ENCODE measurements at places on chromosomes 4 and X.
A peak's percentile ranks its signal among the peaks of the same experiment; 100 is the strongest.

DNA sequence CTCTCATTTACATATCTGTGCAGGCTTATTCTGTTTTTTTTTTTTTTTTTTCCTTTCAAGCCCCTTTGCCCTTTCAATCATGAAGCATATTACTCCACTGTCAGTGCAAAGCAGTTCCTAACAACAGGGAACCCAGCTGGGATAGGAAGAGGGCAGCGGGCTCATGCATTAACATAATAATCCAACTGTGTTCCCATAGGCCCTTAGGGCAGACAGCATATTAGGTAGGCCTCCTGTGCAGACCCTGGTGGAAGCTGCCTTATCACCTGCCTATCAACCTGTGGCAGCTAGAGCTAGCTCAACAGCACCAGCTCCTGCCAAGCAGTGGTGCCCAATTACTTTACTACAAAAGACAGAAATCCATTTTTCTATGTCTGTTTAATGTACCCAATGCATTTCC, 49.3 kb downstream of the SLC10A7 start:
- peak; percentile 50 for DNase-seq

DNA sequence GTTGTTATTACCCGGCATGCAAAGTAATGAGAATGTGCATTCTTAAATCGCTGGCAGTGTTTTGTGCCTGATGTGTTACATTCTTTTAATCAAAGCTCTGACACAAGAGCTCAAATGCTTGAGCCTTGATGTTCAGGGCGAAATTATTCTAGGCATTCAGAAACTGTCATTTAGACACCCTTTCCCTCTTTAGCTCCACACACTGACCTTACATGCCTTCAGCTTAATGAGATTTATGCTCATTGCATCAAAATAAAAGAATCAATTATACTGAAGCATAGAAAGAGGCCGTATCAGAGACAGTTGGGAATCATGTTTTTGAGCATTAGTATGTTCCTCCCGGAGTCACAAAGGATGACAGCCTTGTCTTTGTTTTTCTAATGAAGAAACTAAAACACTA, 56.7 kb downstream of the FAM114A1 start:
- no peak for DNase-seq

- peak; percentile 72 for DNase-seq
These were observed 97.3 kb upstream of the NOCT start for GRCh38 chr4:138918169-138918869.

DNA sequence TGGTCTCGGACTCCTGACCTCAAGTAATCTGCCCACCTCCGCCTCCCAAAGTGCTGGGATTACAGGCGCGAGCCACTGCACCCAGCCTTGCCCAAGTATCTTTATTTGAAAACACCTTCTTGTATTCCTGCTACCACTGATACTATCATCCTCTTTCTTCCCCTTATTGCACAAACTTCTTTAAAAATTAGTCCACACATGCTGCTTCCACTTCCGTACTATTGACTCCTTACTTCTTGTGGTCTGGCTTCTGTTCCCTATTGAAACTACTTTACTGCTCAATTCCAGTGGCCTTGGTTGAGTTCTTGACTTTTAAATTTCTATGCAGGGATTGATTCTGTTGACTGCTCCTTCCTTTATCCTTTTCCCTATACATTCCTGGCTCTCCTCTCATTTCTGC, 38.8 kb downstream of the MTM1 start:
- DNase-seq: no peak

DNA sequence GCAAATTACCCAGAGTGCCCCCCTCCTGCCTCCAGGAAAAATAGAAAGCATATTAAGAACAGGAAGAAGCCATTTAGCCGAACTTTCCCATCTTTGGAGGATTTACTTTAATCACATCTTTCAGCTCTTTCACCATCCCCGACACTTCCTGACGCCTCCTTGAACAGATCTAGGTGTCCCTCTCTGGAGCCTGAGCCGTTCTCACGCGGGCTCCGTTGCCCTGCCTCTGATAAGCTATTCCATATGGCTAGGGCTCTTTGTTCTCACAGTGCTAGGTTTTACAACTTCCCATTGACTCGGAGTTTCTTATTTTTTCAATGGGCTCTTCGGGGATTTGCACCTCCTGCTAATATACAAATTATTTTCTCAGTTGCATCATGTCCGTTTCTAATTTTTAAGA, 82.1 kb upstream of the GPC4 start:
- DNase-seq: no peak

DNA sequence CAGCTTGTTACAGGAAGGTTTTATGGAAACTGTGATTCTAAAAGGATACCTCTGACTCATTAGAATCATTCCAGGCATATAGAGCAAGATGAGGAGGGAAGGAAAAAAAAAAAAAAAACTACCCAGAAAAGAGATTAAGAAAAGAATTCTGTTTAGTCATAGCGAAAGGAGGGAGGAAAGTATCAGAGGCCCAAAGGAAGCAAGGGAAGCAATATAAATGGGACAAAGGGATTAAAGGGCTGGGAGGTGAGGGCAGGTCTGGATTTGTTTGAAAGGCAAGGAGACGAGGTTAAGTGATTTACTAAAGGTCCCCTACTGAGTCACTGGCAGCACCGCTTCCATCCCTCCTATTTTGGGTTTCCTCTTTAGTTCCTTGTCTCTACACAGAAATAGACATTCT, 88.6 kb upstream of the IL1RAPL1 start:
- DNase-seq: no peak

- no peak for DNase-seq
These were observed 47.2 kb upstream of the RELL1 start for GRCh38 chr4:37733240-37733867.

GRCh38 chr4:587671-588350, 11.7 kb upstream of the TMEM271 start:
- DNase-seq: no peak

DNA sequence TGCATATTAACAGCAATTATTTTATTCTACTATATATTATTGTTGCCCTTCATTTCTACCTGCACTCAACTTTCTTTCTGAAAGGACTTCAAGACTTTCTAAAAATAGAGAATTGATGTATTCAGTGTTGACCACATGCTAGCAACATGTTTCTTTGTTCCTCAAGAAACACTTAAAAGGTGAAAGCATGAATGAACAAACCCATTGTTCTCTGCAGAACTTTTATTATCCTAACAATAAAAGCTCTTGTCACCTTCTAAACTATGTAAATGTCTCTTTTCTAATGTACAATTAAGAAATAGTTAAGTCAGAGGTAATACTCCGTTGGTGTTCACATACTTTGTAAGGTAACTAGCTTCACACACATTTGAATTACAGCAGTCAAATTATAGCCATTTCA, 638.7 kb downstream of the FSTL5 start:
- DNase-seq: no peak

- DNase-seq: no peak
These were observed 1.0 kb upstream of the ARHGAP4 start for GRCh38 chrX:153926858-153927671.

GRCh38 chr4:112219826-112220366, 11.7 kb upstream of the AP1AR start:
- no peak for DNase-seq

- DNase-seq: no peak
These were observed 44.5 kb upstream of the ATXN3L start for GRCh38 chrX:13364230-13364857.

- DNase-seq: no peak
These were observed 249.2 kb upstream of the RPS6KA3 start for GRCh38 chrX:20515841-20516461.

- no peak for DNase-seq
These were observed 713.6 kb downstream of the CCSER1 start for GRCh38 chr4:90840828-90841227.

GRCh38 chrX:95290455-95290854, 1394.2 kb upstream of the DIAPH2 start:
- DNase-seq: no peak

- no peak for DNase-seq
These were observed 2413.6 kb downstream of the PCDH7 start for GRCh38 chr4:33133723-33134122.

DNA sequence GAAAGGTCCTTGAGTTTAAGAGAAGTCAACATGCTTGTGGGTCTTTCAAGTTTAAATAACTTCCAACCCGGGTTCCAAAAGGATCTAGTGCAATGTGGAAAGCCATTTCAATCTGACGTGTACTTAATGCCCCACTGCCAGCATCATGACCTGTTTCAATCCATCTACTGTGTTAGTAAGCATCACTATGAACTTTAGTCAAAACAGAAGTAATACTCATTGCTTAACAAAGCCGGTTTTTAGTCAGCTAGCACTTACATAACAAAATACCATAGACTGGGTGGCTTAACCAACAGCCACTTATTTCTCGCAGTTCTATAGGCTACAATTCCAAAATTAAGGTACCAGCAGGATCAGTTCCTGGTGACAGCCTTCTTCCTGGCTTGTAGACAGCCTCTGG, 677.5 kb downstream of the DMD start:
- DNase-seq: no peak

GRCh38 chr4:93267747-93268146, 560.8 kb upstream of the ATOH1 start:
- DNase-seq: no peak

DNA sequence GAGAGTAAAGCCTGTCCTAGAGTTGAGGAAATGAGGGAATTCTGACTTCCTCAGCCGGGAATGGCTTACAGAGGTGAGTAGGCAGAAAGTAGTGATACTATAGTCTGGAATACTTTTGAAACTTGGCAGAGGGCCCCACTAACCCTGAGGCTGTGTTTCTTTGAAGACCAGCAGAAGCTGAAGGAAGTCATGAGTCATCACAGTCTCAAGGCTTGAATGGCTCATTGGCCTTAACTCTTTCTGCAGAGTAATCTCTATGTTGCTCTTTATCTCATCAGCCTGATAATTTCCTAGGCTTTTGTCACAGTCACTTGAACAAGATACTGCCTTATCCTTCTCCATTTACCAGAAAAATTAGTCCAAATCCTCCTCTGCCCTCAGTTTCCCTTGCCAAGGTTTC, 80.8 kb downstream of the ANKRD50 start:
- no peak for DNase-seq

DNA sequence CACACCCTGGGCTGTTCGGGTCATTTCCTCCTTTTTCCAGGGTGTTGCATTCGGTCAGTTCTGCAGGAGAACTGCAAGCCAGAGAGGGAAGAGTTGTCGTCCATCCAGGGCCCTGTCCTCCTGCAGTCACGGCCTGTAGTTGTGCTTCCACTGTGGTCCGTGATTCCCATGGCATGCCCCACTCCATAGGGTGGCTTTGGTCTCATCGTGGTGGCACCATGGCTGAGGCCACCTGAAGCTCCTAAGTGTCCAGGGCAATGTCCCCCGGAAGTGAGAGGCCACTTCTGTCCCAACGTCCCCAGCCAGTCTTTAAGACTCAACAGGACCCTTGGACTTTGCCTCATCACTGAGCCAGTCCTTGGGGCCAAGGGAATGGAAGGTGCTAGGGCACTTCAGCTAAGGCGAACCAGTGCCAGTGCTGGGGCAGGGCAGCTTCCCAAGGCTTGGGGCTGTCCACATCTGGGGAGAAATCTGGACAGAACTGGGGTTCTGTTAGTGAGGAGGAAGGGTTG, 83.7 kb downstream of the HTRA3 start:
- no peak for DNase-seq

DNA sequence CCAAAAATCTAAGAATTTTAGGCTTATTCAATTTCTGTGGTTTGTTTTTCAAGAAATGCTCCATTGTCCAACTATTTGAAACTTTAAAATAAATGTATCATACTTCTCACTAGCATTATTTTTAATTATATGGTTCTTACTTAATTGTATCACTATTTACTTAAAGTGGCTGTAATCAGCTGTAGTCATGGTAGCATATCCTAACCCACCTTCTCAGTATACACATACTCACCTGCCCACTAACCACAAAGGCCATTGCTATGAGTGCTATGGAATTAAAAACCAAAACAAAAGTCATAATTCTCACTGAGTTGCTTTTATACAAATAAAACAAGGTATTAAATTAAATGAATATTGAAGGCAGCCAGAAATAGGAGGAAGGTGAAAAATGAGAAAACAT, 5.0 kb downstream of the FBXO8 start:
- DNase-seq: peak; percentile 30

- no peak for DNase-seq
These were observed 509.5 kb upstream of the ATOH1 start for GRCh38 chr4:93319041-93319440.

DNA sequence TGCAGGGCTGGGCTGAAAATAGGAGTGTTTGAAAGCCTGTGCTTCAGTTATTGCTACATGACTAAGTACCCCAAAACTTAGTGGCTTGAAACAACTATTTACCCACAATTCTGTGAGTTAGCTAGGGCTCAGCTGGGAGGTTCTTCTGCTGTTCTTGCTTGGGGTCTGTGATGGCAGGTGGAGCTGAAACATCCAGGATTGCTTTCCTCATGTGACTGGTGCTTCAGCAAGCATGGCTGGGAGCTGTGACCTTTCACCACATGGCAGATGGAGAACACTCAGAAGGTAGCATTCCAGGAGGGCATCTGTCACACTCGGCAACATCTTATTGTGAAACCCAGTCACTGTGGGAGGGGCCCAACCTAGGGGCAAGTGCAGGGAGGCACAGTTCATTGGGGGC, 57.0 kb upstream of the TBC1D14 start:
- DNase-seq: no peak

- DNase-seq: no peak
These were observed 37.5 kb downstream of the HERC3 start for GRCh38 chr4:88629826-88630225.

- no peak for DNase-seq
These were observed 63.3 kb downstream of the MOSPD2 start for GRCh38 chrX:14936561-14936960.

DNA sequence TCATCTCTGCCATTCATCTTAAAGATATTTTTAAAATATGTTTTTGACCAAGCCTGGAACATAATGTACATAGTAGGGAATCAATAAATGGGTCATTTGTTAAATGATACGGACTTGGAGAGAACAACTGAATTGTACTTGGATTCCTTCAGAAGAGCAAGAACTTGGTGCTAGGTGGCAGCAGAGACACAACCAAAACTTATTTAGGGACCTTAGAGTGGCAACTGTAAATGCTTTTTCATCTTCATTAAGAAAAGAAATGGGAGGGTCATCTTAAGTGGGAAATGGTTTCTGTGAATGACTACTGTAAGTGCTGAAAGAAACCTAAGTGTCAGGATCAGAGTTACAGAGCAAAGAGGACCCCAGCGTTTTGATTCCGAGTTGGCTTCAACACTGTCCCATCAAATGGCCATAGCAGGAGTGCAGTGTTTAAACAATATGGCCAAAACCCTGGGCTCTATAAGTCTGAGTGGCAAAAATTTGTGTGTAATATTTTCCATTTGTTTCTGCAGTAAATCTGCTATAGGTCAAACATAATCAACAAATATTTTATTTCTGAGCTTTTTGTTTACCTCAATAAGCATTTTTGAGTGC, 213.6 kb downstream of the PALLD start:
- no peak for DNase-seq

DNA sequence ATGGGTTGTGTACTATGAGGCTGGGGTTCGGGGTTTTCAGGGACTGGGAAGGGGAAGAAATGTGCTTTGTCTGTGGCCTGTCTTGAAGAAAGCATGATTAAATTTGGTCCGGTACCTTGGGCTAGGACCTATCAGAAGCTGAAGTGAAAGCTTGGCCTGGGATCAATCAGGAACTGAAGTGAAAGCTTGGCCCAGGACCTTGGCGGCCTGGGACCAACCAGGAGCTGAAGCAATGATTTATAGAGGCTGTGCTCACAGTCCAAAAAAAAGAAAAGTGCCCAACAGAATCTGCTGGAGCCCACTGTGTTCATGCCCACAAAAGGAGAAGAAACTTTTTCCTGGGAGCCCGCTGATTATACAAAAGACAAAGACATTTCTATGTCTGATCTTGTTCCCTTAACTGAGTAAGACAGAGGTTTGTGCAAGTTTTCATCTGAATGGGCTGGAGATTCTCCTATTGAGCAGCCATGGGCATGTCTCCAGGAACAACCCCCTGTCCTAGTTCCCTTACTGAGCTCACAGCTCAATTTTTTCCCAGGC, 1427.9 kb downstream of the FAM133A start:
- no peak for DNase-seq

- DNase-seq: no peak
These were observed 474.5 kb downstream of the KLHL13 start for GRCh38 chrX:117641913-117642656.

All from NCI-H2081 treated with DMSO at 0.1 percent for 48 hours (cell line).